Upper lobe of left lung (tissue), 6 donors: ENCODE measurements at places on chromosomes 1 and 21.

- no peak overlapping the region for H3K4me3 ChIP-seq
- no peaks in the 10 kb centered on the region for H3K27me3 ChIP-seq
- H3K4me1 ChIP-seq, result no peaks in the 10 kb centered on the region
- no peak overlapping the region for H3K27ac ChIP-seq
Measured at GRCh38 chr1:112536561-112536960, 27.8 kb downstream of the WNT2B start.

GRCh38 chr1:215290018-215290417 lies 207.5 kb downstream of the KCNK2 start:
- no peaks in the 10 kb centered on the region for H3K4me1 ChIP-seq
- no peaks in the 10 kb centered on the region for H3K36me3 ChIP-seq
- DNase-seq, result no peak
- no peaks in the 10 kb centered on the region for H3K27me3 ChIP-seq

- H3K4me1 ChIP-seq, result peaks cover 20% of the 10 kb centered on the region
- no peak for DNase-seq
- H3K4me3 ChIP-seq, result no peak overlapping the region
Measured at GRCh38 chr1:6052543-6053205, 7.0 kb downstream of the KCNAB2 start.

DNA sequence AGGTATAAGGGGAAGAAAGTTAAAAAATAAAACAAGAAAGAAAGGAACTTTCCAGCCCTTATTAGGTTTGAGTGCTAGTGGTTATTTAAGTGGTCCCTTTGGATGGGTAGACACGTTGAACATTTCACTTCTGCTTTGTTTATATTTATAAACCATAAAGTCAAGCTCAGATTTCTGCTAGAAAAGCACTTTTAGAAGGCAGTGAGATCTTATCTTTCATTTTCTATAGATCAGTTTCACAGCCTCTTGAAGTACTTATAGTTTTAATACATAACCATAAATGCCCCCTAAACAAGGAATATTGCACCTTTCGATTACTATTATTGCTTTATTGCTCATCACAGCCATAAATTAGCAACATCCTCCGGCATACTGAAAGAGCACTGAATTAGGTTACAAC lies 446.8 kb upstream of the PLXNA2 start:
- no peak overlapping the region for H3K4me3 ChIP-seq
- no peaks in the 10 kb centered on the region for H3K36me3 ChIP-seq
- H3K27me3 ChIP-seq, result no peaks in the 10 kb centered on the region
- H3K4me1 ChIP-seq, result no peaks in the 10 kb centered on the region

DNA sequence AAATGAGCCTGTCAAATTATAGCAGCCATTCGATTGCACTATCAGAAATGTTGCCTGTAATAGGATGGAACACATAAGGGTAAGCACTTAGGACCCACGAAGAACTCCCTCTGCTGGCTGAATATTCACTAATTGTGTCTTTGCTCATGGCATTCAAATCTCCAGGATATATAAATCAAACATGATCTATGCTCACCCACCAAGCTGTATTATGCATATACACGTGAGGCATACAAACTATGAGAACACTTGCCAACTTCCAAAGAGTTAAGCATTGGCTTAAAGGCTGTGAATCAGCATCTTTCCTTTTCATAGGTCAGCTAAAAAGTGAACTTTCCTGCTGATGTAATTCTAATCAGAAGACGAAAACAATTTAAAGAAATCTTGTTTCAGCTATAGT lies 34.5 kb downstream of the TMPRSS15 start:
- H3K27ac ChIP-seq, result no peak overlapping the region
- no peaks in the 10 kb centered on the region for H3K36me3 ChIP-seq
- H3K4me3 ChIP-seq, result no peak overlapping the region
- no peak for DNase-seq

DNA sequence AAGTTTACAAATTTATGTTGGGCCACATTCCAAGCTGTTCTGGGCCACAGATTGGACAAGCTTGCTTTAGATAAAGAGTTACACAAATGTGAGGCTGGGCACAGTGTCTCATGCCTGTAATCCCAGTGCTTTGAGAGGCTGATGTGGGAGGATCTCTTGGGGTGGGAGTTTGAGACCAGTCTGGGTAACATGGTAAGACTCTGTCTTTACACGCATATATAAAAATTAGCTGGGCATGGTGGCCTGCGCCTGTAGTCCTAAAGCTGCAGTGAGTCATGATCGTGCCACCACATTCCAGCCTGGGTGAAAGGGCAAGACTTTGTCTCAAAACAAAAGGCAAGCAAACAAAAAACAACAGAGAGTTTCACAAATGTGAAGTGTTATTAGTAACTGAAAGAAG lies 5.9 kb upstream of the VCAM1 start:
- H3K27me3 ChIP-seq, result no peaks in the 10 kb centered on the region
- H3K4me1 ChIP-seq, result no peaks in the 10 kb centered on the region
- no peak overlapping the region for H3K27ac ChIP-seq
- no peaks in the 10 kb centered on the region for H3K36me3 ChIP-seq
- no peak for DNase-seq

- H3K36me3 ChIP-seq, result no peaks in the 10 kb centered on the region
- no peak overlapping the region for H3K4me3 ChIP-seq
- DNase-seq, result no peak
- no peak overlapping the region for H3K27ac ChIP-seq
Measured at GRCh38 chr1:119859647-119860046, 36.7 kb downstream of the ADAM30 start.

- H3K27ac ChIP-seq, result no peak overlapping the region
- no peak overlapping the region for H3K4me3 ChIP-seq
- no peak for DNase-seq
- no peaks in the 10 kb centered on the region for H3K27me3 ChIP-seq
Measured at GRCh38 chr1:161858271-161858670, 92.2 kb downstream of the ATF6 start.

DNA sequence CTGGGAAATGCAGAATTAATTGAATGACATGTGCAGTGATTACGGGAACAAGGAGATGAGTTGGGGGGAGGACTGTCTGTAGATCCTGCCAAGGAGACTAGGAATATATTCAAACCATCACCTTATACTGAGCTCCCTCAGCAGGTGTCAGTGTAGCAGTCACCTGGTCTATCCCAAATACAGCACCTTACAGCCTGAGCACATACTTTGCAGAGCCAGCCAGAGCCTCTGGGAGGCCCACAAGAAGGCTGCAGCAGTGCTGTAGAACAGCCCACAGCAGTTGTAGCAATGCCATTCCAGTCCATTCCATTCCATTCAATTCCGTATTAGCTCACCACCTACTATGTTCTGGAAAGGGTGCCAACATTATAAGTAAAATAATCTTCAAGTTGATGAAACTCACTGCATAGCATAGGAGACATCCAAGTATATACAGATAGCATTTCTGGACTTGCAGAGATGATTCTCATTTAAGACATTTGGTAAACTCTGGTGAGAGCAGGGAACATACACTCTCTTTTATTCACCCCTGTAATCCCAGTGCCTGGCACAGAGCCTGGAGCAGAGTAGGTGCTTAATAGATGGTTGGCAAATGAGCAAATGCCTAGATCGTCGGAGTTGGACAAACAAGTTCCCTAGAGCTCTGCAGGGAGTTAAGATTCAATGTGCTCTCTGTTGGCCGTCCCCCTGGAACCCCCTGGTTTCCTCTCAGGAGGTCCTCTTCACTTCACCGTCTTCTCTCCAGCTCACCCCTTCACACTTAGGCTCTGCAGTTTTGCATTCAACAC lies 44.7 kb downstream of the KCNC4 start:
- H3K27me3 ChIP-seq, result no peaks in the 10 kb centered on the region
- DNase-seq, result no peak
- no peaks in the 10 kb centered on the region for H3K4me1 ChIP-seq
- H3K27ac ChIP-seq, result no peak overlapping the region
- no peaks in the 10 kb centered on the region for H3K36me3 ChIP-seq

DNA sequence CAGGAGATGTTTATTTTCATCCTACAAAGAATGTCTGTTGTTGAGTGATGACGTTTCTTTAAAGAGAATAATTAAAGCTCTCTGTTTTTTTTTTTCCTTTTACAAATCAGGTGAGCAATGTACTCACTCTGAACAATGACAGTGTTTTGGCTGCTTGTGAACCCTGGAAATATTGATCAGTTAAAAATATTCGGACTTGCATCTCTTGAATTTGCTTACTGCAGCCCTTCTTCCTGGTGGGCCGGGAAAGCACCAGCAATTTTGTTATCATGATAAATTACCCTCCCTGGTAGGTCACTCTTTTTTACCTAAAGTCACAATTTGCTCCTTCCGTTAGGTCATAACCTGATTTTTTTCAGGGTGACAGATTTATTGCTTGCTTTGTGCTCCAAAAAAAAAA lies 72.3 kb upstream of the NR5A2 start:
- no peaks in the 10 kb centered on the region for H3K27me3 ChIP-seq
- no peaks in the 10 kb centered on the region for H3K4me1 ChIP-seq
- no peak overlapping the region for H3K4me3 ChIP-seq
- no peak overlapping the region for H3K27ac ChIP-seq
- DNase-seq, result no peak

DNA sequence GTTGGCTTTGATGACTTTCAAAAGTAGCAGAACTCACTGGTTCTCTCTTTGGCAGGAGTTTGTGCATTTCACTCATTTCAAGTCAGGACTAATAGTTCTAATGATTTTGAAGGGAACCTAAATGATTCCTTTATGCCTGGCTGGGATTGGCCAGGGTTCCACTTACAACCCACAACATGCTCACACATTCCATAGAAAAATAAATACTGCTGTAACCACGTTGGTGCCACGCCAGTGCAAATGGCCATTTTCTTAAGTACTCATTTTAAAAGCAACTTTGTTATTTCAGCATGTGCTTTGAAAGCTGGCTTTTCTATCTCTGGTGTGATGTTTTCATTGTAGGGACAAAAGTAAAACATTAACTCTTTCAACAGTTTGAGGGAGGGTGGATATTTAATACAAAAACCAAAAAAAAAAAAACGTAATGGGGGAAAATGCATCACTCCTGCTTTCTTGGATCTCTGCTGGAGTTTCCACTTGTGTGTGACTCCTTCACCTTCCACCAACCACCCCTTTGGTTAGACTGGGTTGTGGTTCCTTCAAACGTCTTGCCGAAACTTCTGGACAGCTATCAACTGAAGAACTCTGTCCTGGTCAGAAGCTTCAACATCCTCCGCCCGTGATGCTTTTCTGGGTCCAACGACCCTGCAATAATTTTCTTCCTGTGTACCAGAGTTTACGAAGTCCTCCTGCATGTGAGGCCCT lies 300.4 kb upstream of the RUNX1 start:
- H3K4me3 ChIP-seq, result no peak overlapping the region
- DNase-seq, result no peak
- H3K4me1 ChIP-seq, result no peaks in the 10 kb centered on the region
- no peaks in the 10 kb centered on the region for H3K27me3 ChIP-seq
- no peaks in the 10 kb centered on the region for H3K36me3 ChIP-seq

GRCh38 chr21:29382030-29382654 lies 83.4 kb downstream of the BACH1 start:
- H3K36me3 ChIP-seq, result no peaks in the 10 kb centered on the region
- DNase-seq, result no peak
- H3K27me3 ChIP-seq, result no peaks in the 10 kb centered on the region
- no peak overlapping the region for H3K4me3 ChIP-seq
- no peak overlapping the region for H3K27ac ChIP-seq

DNA sequence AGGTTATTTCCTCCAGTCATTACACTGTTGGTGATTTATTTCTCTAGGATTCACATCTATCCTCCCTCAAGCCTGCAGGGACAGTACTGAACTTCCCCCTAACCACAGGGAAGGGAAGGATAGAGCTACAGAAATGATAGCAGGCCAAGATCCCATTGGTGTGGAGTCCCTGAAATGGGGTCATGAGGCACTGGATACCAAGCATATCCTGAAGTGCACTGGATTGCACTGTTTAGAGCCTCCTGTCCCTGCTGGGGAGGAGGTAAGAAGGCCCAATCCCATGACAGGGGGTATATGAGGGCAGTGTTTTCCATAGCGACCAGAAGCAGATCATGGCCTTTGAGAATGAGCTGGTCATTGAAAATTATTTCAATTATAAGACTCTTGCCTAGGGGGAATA lies 56.8 kb downstream of the C1orf21 start:
- no peak overlapping the region for H3K27ac ChIP-seq
- no peaks in the 10 kb centered on the region for H3K4me1 ChIP-seq

DNA sequence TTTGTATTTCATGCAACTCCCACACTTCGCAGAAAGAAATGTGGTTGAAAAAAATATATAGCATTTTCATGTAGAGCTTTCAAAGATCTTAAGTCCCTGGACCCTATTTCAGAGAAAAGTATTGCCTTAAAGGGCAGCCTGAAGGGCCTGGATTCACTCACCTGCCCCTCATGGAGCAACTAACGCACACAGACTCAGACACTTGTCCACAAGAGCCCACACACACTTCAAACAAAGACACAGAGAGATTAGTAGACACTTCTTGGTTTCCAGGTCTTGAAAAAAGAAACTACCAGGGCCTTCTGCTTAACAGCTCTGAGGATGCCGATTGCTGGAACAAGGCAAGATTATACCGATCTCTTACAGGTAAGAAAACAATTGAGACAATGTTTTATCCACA lies 122.2 kb downstream of the ZBTB18 start:
- DNase-seq, result no peak
- no peaks in the 10 kb centered on the region for H3K27me3 ChIP-seq
- H3K36me3 ChIP-seq, result no peaks in the 10 kb centered on the region
- no peaks in the 10 kb centered on the region for H3K4me1 ChIP-seq

DNA sequence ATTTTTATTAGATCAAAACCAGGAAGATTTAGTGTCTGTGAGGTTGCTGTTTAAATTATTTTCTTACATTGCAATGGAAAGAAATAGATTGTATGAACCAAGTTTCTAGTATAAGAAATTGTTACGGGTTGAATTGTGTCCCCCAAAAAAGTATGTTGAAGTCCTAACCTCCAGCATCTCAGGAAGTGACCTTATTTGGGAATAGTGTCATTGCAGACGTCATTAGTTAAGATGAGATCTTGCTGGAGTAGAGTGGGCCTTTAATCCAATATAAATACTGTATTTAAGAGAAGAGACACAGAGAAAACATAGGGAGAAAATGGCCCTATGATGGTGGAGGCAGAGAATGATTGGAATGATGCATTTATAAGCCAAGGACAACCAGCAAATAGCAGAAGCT lies 188.7 kb upstream of the SAMSN1 start:
- no peak for DNase-seq
- H3K27ac ChIP-seq, result no peak overlapping the region
- no peak overlapping the region for H3K4me3 ChIP-seq

DNA sequence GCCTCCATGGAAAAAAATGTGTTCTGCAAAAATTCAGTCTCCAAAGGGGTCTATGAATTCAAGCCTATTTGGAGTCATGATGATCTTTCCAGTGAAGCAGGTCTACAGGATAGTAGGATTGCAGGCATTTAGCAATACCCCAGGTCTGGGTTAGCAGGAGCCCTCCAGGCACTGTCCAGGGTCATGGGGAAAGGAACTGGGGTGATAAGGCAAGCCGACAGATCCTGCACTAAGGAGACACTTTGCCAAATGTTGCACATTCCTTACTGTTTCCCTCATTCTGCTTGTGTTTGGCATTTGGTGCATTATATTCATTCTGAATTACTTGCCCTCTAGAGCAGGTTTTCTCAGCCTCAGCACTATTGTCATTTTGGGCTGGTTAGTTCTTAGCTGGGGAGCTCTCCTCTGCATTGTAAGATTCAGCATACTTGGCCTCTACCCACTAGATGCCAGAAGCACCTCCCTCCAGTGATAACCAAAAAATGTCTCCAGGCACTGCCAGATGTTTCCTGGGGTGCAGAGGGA lies 333.3 kb upstream of the PLXNA2 start:
- H3K27ac ChIP-seq, result no peak overlapping the region
- H3K36me3 ChIP-seq, result no peaks in the 10 kb centered on the region
- DNase-seq, result no peak
- H3K4me1 ChIP-seq, result no peaks in the 10 kb centered on the region
- H3K4me3 ChIP-seq, result no peak overlapping the region
